ENCODE measurements at places on chromosomes 12 and 14.
A peak's percentile ranks its signal among the peaks of the same experiment; 100 is the strongest.

- no peaks in the 10 kb centered on the region for H3K36me3 ChIP-seq
- no peak overlapping the region for H3K4me3 ChIP-seq
- H3K27me3 ChIP-seq: no peaks in the 10 kb centered on the region
- H3K4me1 ChIP-seq: no peaks in the 10 kb centered on the region
- H3K27ac ChIP-seq: no peak overlapping the region
These were observed 124.8 kb downstream of the GLT1D1 start for GRCh38 chr12:128978067-128978466.

GRCh38 chr14:51445001-51445390, 204.9 kb downstream of the TMX1 start:
- DNase-seq: no peak
- no peak overlapping the region for H3K27ac ChIP-seq
- H3K4me3 ChIP-seq: no peak overlapping the region
- no peaks in the 10 kb centered on the region for H3K36me3 ChIP-seq
- peaks cover 59% of the 10 kb centered on the region for H3K4me1 ChIP-seq
- H3K27me3 ChIP-seq: no peaks in the 10 kb centered on the region

GRCh38 chr12:122873540-122873939, 22.4 kb downstream of the VPS37B start:
- peaks cover 29% of the 10 kb centered on the region for H3K4me1 ChIP-seq
- no peak overlapping the region for H3K4me3 ChIP-seq
- no peak for DNase-seq

DNA sequence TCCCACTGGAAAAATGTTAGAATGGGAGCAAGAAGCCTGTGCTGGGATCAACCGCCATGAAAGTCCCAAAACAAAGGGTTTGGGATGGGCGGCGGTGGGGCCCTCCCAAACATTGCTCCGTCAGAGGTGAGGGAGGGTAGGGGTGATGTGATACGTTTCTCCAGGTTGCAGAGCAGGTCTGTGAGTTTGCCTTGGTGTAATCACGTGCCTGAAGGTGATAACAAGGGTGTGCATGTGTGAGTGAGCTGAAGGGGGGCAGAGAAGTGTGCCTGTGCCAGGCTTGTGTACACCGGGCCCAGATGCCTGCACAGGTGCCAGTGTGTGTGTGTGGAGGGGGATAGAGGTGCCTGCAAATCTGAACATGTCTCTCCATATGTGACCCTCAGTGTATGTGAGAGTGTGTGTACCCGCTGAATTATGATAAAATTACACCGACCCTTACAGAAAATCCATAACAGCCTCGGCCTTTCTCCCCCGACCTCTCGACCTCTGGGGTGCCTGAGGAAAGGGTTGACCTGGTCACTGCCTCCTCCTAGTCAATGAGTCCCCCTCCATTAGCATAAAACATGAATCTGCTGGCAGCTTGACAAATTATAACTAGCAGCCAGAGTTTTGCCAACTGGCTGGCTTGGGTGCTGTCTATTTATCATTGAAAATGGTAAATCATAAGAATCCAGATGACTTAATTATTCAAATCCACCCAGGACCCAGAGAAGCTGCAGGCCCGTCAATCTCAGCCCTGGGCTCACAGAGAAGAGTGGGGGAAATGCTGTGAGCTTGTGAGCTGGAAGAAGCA, 55.6 kb downstream of the SMUG1 start:
- H3K27me3 ChIP-seq: no peaks in the 10 kb centered on the region
- DNase-seq: no peak
- H3K36me3 ChIP-seq: no peaks in the 10 kb centered on the region
- H3K4me1 ChIP-seq: peaks cover 17% of the 10 kb centered on the region
- H3K27ac ChIP-seq: no peak overlapping the region

- peak overlapping the region; percentile 76 for H3K27ac ChIP-seq
- H3K4me1 ChIP-seq: peaks cover 58% of the 10 kb centered on the region
- H3K27me3 ChIP-seq: no peaks in the 10 kb centered on the region
- H3K4me3 ChIP-seq: no peak overlapping the region
- peak; percentile 92 for DNase-seq
These were observed 52.5 kb downstream of the DUSP16 start for GRCh38 chr12:12510141-12510540.

DNA sequence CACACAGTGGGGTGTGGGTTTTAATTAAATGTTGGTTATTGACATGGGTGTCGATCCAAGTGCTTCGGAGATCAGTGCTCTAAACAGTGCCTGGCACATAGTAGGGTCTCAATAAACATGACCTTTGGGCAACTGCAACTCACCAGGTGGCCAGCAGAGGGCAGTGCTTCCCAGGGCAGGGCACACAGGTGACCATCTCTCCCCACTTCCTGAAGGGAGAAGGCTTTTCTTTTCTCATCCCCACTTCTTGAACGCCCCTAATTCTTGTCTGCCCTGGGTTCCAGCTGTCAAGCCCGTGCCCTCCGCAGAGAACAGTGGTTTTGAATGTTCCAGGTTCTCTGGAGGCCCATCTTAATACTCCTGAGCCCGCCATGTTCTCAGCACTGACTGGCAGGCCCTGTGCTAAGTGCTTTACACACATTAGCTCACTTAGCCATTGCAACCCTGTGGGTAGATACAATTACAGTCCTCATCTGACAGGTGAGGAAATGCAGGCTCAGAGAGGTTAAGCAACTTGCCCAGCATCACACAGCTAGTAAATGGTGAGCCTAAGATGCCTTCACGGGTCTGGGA, 16.3 kb downstream of the RAPGEF3 start:
- H3K4me3 ChIP-seq: no peak overlapping the region
- no peak overlapping the region for H3K27ac ChIP-seq
- DNase-seq: peak; percentile 41
- no peaks in the 10 kb centered on the region for H3K36me3 ChIP-seq
- H3K4me1 ChIP-seq: peaks cover 2% of the 10 kb centered on the region
- H3K27me3 ChIP-seq: no peaks in the 10 kb centered on the region
